ENCODE measurements at places on chromosomes 6 and 20. TPM values are rescaled to one million over a fixed set of nuclear protein-coding genes. Genes with fewer than 3 reads are reported as not detected.

HELZ2 gene
- total RNA-seq, result 14.3 TPM

KIF25 gene
- total RNA-seq, result not detected

PRND gene
- not detected for total RNA-seq

MCHR2 gene
- total RNA-seq, result not detected

GJA10 gene
- total RNA-seq, result not detected

TUBB2B gene
- total RNA-seq, result 49.5 TPM

DNA sequence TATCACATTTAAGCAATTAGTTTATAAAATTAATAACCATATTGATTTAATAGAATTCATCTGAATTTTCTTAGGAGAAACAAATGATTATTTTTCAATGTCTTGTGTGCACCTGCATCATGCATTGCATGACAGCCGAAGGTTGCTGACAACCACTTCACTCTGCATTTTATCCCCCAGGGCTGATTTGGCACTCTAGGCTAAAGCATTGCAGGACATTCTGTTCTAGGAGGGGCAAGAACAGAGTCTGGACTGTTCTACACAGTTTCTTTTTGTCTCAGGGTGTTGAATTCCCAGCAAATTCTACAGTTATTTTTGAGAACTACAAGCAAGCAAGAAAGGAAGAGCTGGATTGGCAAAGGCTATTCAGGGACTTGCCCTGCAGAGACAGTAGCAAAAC, 570.4 kb upstream of the EYS start:
- H3K27ac ChIP-seq, result no peak overlapping the region
- H3K4me1 ChIP-seq, result no peaks in the 10 kb centered on the region
- no peaks in the 10 kb centered on the region for H3K27me3 ChIP-seq
- H3K36me3 ChIP-seq, result no peaks in the 10 kb centered on the region
- H3K4me3 ChIP-seq, result no peak overlapping the region
- no peak for DNase-seq

DNA sequence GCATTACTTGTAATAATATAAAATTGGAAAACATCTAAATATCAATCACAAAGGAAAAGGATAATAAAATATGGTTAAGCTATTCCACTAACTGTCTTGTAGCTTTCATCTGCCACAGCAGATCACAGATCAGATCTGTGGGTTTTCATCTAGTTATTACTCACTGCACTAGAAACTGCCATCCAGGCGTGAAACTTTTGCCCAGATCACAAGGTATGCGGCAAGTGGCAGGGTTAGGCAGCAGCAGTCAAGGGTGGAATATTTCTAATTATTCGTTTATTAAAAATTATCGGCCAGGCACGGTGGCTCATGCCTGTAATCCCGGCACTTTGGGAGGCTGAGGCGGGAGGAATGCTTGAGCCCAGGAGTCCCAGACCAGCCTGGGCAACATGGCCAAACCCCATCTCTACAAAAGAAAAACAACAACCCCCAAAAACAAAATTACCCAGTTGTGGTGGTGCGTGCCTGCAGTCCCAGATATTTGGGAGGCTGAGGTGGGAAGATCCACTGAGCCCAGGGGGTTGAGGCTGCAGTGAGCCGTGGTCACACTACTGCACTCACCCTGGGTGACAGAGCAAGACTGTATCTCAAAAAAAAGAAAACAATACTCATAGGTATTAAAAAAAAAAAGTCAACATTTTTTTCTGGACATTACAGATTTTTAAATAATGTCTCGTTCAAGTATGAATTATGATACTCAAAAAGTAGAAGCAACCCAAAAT, 32.1 kb downstream of the BEND3 start:
- no peak overlapping the region for H3K27ac ChIP-seq
- H3K4me1 ChIP-seq, result peaks cover under 1% of the 10 kb centered on the region
- H3K4me3 ChIP-seq, result no peak overlapping the region
- no peak for DNase-seq
- peaks cover 2% of the 10 kb centered on the region for H3K36me3 ChIP-seq

DNA sequence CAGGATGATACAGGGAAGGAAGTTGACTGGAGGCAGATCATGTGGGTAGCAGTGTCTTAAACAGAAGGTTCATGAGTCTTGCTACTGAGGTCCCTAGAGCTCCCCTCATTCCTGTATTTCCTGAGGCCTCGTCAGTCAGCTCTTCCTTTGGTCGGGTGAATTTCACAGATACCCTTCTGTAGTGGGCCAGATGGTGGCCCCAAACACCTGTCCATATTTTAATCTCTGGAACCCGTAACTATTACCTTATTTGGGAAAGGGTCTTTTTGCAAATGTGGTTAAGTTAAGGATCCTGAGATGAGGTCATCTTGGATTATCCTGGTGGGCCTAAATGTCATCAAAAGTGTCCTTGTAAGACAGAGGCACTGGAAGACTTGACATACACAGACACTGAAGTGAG, 9.6 kb downstream of the KCNS1 start:
- no peak overlapping the region for H3K4me3 ChIP-seq
- no peaks in the 10 kb centered on the region for H3K36me3 ChIP-seq
- no peak for DNase-seq
- H3K27me3 ChIP-seq, result no peaks in the 10 kb centered on the region
- peaks cover 66% of the 10 kb centered on the region for H3K4me1 ChIP-seq

- H3K36me3 ChIP-seq, result peaks cover 4% of the 10 kb centered on the region
- peaks cover 7% of the 10 kb centered on the region for H3K4me1 ChIP-seq
- no peaks in the 10 kb centered on the region for H3K27me3 ChIP-seq
- no peak overlapping the region for H3K4me3 ChIP-seq
- no peak for DNase-seq
Measured at GRCh38 chr6:111775145-111775922, 97.9 kb downstream of the FYN start.

DNA sequence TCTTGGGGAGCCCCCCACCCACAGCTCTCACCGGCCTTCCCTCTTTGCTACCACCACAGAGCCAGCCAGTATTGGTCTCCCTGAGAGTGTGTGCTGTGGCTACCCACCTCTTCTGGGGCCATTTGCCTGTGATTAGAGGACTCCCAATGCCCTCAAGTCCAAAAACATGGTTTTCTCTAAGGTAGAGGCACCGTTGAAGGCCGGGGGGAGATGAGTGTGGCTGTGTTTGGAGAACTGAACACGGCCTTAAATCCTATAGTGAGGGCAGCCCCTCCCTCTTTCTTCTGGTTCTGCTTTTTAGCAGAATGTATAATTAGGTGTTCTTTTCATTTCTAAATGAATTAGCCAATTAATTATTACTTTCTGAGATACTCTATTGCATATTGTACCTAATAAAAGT, 2.5 kb downstream of the CCR6 start:
- H3K4me1 ChIP-seq, result no peaks in the 10 kb centered on the region
- no peaks in the 10 kb centered on the region for H3K36me3 ChIP-seq
- no peak overlapping the region for H3K27ac ChIP-seq
- no peak for DNase-seq

DNA sequence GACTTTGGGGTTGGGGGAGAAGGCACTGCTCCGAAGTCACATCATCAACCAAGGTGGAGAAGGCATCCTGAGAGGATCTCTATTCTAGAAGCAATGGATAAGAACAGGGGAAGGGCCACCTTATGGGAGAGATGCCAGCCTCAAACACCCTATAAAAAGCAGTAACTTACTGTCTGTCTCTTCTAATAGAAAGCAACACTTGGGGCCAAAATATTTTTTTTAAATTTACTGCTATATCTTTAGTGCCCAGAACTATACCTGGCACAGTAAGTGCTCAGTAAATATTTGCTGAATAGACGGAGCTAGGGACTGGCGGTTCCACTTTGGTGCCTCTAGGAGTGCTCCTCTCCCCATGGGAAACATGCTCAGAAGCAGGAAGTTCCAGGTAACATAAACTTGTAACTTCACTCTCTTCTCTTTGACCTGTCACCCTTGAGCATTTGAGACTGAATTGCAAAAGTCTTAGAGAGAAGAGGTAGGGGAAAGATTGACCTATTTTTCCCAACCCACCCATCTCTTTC, 807 bp upstream of the OTOR start:
- H3K4me1 ChIP-seq, result no peaks in the 10 kb centered on the region
- H3K36me3 ChIP-seq, result no peaks in the 10 kb centered on the region
- H3K27me3 ChIP-seq, result no peaks in the 10 kb centered on the region
- H3K4me3 ChIP-seq, result no peak overlapping the region
- no peak overlapping the region for H3K27ac ChIP-seq

GRCh38 chr20:58362970-58363369, 26.1 kb upstream of the VAPB start:
- DNase-seq, result no peak
- no peak overlapping the region for H3K4me3 ChIP-seq
- no peak overlapping the region for H3K27ac ChIP-seq
- H3K4me1 ChIP-seq, result no peaks in the 10 kb centered on the region

- no peak for DNase-seq
- no peaks in the 10 kb centered on the region for H3K27me3 ChIP-seq
- H3K4me3 ChIP-seq, result no peak overlapping the region
- H3K4me1 ChIP-seq, result no peaks in the 10 kb centered on the region
- no peak overlapping the region for H3K27ac ChIP-seq
- peaks cover 33% of the 10 kb centered on the region for H3K36me3 ChIP-seq
Measured at GRCh38 chr6:151095538-151096254, 144.1 kb upstream of the AKAP12 start.

DNA sequence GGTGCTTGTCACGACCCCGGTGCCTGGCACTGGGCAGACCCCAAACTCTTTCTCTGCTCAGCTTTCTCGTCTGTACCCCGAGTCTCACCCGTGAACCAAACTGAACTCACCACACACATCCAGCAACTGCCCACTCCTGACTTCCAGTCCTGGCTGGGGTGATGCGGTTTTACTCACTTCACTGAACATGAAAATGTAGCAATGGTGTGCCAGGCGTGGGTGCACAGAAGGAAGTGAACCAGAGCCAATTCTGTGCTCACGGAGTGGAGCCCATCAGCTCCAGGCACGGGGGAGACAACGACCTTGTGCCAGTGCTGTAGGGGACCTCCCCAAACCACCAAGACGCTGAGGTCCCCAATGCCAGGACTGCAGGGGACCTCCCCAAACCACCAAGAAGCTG, 78.7 kb upstream of the AFDN start:
- no peaks in the 10 kb centered on the region for H3K36me3 ChIP-seq
- no peak for DNase-seq
- no peaks in the 10 kb centered on the region for H3K27me3 ChIP-seq
- H3K27ac ChIP-seq, result no peak overlapping the region
- H3K4me3 ChIP-seq, result no peak overlapping the region

- 0 out of 2 replicates have a peak, but pooled peaks cover 4% of the 10 kb centered on the region for H3K27me3 ChIP-seq
- no peak overlapping the region for H3K4me3 ChIP-seq
- H3K4me1 ChIP-seq, result no peaks in the 10 kb centered on the region
- no peak for DNase-seq
- H3K27ac ChIP-seq, result no peak overlapping the region
Measured at GRCh38 chr6:101294676-101295075, 98.8 kb upstream of the GRIK2 start.

- H3K36me3 ChIP-seq, result no peaks in the 10 kb centered on the region
- H3K4me3 ChIP-seq, result no peak overlapping the region
- no peaks in the 10 kb centered on the region for H3K27me3 ChIP-seq
- DNase-seq, result no peak
- H3K27ac ChIP-seq, result no peak overlapping the region
- peaks cover 28% of the 10 kb centered on the region for H3K4me1 ChIP-seq
Measured at GRCh38 chr6:137903933-137904821, 37.1 kb downstream of the TNFAIP3 start.

GRCh38 chr20:49395183-49395582, 87.3 kb downstream of the KCNB1 start:
- peaks cover 41% of the 10 kb centered on the region for H3K4me1 ChIP-seq
- no peak for DNase-seq
- H3K27me3 ChIP-seq, result no peaks in the 10 kb centered on the region

DNA sequence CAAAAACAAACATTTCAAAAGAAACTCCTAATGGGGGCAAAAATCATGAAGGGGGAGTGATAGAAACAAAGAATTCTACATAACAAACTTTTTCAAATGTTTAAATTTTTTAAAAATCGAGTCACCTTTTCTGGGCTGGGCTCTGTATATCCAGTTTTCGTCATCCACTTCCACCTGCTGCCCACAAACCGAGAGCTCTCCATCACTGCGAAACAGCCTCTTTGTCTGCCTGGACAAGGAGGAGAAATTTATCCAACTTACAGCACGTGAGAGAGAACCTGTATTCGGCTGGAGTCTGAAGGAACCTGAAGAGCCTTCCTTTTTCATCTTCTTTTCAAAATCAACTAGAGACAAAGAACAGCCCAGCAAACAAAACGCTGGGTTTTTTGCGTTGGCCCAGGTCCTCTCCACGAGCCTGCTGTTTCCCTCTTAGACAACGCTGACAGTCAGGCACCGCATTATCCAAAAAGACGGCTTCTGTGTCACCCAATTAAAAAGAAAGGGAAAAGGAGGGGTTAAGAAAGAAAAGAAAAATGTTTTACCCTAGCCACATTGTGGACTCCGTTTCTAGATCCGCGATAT, 72.4 kb upstream of the NHSL1 start:
- no peak overlapping the region for H3K27ac ChIP-seq
- no peaks in the 10 kb centered on the region for H3K36me3 ChIP-seq
- H3K27me3 ChIP-seq, result no peaks in the 10 kb centered on the region
- DNase-seq, result no peak
- peak overlapping the region; percentile 27 for H3K4me3 ChIP-seq
- H3K4me1 ChIP-seq, result peaks cover 26% of the 10 kb centered on the region

DNA sequence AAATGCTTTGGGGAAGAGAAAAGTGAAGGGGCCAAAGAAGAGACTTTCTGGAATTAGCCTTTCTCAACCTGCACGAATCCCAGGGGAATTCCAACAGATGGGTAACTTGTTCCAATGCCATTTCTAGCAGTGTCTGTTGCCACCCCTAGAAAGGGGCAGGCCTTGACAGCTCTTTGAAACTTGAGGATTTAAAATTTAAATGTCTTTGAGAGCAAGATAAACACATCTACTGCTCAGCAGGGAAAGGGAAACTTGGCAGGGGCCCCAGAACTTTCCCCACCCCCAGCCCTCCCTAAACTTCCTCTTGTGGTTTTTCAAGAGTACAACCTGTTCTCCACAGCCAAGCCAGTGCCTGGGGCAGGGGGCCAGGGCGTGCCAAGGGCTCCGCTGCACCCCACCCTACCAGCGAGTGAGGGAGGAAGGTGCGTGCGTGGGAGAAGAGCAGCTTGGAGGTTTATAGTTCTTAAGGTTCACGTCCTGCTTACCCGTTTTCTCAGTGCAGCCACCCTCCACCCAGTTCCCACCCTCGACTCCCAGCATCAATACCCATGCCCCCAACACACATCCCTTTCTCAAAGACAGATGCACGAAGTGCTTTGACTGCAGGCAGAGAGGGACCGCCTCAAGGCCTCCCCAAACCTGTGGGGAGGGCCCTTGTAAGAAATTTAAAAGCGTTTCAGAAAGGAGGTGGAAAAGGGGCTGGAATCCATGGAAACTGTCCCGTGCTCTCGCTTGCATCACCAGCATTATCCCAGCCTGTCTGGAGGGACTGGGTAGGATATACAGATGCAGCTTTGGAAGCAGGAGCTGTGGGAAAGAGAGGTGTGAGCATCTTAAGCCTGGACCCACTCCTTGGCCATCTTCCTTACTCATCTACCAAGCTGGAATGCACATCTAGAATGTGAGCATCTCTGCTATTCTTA, 4.5 kb upstream of the TAF8 start:
- no peak overlapping the region for H3K27ac ChIP-seq
- peaks cover 20% of the 10 kb centered on the region for H3K4me1 ChIP-seq
- peak; percentile 66 for DNase-seq
- H3K4me3 ChIP-seq, result no peak overlapping the region
- no peaks in the 10 kb centered on the region for H3K36me3 ChIP-seq

All from SJSA1 (cell line).